ENCODE measurements at places on chromosomes 6 and 20. TPM values are rescaled to one million over a fixed set of nuclear protein-coding genes. Genes with fewer than 3 reads are reported as not detected.

- no peak overlapping the region for H3K4me3 ChIP-seq
- H3K27ac ChIP-seq, result no peak overlapping the region
- no peaks in the 10 kb centered on the region for H3K36me3 ChIP-seq
- H3K4me1 ChIP-seq, result no peaks in the 10 kb centered on the region
- no peaks in the 10 kb centered on the region for H3K27me3 ChIP-seq
These were observed 428.0 kb downstream of the DHX35 start for GRCh38 chr20:39390186-39390585.

The MUC21 gene
- not detected for total RNA-seq

DNA sequence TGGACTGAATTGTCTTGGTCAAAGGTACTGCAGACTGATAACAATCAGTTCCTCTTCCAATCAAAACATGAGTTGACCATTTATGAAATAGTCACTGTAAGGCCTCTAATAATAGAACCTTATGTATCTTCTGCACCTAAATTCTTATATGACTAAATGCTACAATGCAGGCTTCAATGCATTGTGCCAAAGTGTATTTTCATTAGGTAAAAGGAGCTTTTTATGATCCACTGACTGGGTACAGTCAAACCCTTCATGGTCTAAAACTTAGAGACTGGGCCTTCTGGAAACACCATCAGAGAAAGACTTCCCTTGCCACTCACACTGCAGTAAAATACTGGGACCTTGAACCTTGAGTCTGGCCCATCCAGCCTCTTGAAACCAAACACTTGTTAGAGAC is 16.3 kb downstream of the LGSN start:
- no peak overlapping the region for H3K27ac ChIP-seq
- no peaks in the 10 kb centered on the region for H3K36me3 ChIP-seq
- H3K27me3 ChIP-seq, result no peaks in the 10 kb centered on the region

DNA sequence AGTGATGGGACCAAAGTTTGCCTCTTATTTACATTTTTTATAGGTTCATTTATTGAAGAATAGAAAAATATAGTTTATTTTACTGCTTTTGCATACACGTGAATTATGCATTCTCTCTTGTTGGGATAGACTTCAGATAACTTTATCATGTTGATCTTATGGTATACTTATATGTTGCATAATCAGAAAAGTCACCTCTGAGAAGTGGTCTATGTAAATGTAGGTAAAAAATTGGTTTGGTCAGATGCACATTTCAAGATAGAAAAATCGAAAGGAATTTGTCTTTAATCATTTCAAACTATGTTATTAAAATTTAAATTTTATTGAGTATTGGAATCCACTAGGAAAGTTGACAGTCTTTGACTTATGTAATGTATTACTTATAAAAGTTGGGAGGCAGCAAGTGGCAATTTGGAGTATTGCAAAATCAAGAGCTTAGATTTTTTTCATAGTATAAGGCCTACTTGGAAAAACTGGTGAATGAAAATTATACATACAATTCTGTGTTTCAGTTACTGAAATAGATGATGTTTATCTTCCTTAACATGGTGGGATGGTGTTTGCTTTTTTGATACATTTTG is 2.4 kb downstream of the PHF3 start:
- no peak overlapping the region for H3K27ac ChIP-seq
- H3K27me3 ChIP-seq, result no peaks in the 10 kb centered on the region
- DNase-seq, result no peak
- no peaks in the 10 kb centered on the region for H3K36me3 ChIP-seq
- H3K4me3 ChIP-seq, result peak overlapping the region; percentile 78
- no peaks in the 10 kb centered on the region for H3K4me1 ChIP-seq

- H3K27me3 ChIP-seq, result no peaks in the 10 kb centered on the region
- no peaks in the 10 kb centered on the region for H3K36me3 ChIP-seq
- no peak overlapping the region for H3K27ac ChIP-seq
- DNase-seq, result no peak
- no peak overlapping the region for H3K4me3 ChIP-seq
These were observed 289 bp downstream of the FOXP4 start for GRCh38 chr6:41546475-41546865.

DNA sequence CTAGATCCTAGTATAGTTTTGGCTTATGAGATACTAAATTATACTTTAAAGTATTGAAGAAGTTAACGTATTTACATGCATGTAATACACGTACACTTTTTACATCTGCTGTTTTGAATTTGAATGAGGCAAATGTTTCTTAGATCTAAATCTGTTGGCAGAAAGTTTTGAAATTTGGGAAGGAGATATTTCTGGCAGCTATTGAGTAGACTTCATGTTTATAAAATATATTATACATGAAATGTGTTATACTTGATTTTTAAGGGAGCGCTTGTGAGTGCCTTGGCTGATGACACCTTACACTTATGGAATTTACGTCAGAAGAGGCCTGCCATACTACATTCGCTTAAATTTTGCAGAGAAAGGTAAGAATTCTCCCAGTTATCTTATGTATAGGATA is 34.7 kb downstream of the STXBP5 start:
- no peaks in the 10 kb centered on the region for H3K27me3 ChIP-seq
- no peak overlapping the region for H3K27ac ChIP-seq
- no peaks in the 10 kb centered on the region for H3K4me1 ChIP-seq
- no peak overlapping the region for H3K4me3 ChIP-seq
- H3K36me3 ChIP-seq, result peaks cover 2% of the 10 kb centered on the region
- DNase-seq, result no peak

DNA sequence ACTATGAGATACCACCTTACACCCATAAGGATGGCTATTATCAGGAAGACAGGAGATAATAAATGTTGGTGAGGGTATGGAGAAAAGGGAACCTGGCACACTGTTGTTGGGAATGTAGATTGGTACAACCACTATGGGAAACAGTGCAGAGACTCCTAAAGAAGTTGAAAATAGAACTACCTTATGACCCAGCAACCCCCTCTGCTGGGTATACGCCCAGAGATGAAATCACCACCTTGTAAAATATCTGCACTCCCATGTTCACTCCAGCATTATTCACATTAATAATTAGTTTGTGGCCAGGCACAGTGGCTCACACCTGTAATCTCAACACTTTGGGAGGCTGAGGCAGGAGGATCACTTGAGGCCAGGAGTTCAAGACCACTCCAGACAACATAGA is 26.8 kb downstream of the ZBTB9 start:
- H3K4me3 ChIP-seq, result no peak overlapping the region
- DNase-seq, result no peak
- H3K27ac ChIP-seq, result no peak overlapping the region

The USP49 gene
- 7.7 TPM for total RNA-seq

GRCh38 chr6:151036869-151037680 is 171.6 kb downstream of the MTHFD1L start:
- H3K4me1 ChIP-seq, result no peaks in the 10 kb centered on the region
- H3K4me3 ChIP-seq, result no peak overlapping the region
- no peak overlapping the region for H3K27ac ChIP-seq

DNA sequence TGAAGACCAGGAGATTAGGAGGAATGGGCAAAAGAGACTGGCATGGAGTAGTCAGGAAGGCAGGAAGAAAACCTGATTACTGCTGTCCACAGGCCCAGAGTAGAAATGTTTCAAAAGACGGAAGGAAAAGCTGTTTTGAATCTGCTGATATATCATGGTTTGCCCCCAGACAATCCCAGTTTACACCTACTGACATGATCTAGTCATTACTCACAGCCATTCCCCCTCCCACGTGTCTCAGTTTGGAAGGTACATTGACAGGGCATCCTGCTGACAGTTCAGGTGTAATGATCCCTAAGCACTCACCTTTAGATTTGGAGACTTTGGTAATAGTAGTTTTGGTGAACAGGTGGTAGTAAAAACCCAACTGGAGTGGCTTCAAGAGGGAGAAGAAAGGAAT is 9.8 kb upstream of the TXNDC5 start:
- H3K4me3 ChIP-seq, result no peak overlapping the region
- peaks cover 31% of the 10 kb centered on the region for H3K4me1 ChIP-seq
- H3K27ac ChIP-seq, result no peak overlapping the region
- DNase-seq, result no peak

The PRRT1 gene
- 0.15 TPM for total RNA-seq

DNA sequence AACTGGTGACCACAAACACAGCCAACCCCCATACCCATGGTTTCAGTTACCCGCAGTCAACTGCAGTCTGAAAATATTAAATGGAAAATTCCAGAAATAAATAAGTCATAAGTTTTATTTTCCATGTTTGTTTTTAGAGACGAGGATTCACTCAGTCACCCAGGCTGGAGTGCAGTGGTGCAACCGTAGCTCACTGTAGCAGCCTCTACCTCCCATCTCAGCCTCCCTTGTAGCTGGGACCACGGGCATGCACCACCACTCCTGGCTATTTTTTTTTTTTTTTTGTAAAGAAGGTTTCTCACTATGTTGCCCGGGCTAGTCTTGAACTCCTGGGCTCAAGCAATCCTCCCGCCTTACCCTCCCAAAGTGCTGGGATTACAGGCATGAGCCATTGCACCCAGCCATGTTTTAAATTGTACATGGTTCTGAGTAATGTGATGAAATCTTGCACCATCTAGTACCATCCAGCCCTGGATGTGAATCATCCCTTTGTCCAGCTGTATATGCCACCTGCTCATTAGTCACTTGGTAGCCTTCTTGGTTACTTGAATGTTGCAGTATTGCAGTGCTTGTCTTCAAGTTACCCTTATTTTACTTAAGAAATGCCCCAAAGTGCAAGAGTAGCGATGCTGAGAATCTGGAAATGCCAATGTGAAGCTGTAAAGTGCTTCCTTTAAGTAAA is 14.5 kb downstream of the CSNK2A1 start:
- peaks cover 17% of the 10 kb centered on the region for H3K36me3 ChIP-seq
- no peak for DNase-seq
- H3K27me3 ChIP-seq, result no peaks in the 10 kb centered on the region
- H3K27ac ChIP-seq, result no peak overlapping the region

The FERMT1 gene
- total RNA-seq, result 0.74 TPM

All from GM12878 (cell line).